ENCODE measurements at places on chromosomes 5 and 9.

DNA sequence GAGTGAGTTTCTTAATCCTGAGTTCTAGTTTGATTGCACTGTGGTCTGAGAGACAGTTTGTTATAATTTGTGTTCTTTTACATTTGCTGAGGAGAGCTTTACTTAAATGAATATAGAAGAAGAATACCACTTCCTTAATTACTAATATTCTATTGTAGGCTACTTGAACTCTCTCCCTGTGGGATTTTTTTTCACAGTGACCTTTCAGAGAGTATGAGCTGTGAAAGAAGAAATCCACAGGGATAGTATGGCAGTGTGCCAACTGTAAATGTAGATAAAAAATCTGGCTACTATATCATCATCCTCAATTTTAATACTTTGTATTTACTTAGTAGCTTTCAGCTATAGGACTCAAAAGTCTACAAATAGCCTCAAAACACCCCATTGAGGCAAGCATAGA lies 67.3 kb downstream of the COMMD10 start:
- no peak for DNase-seq

DNA sequence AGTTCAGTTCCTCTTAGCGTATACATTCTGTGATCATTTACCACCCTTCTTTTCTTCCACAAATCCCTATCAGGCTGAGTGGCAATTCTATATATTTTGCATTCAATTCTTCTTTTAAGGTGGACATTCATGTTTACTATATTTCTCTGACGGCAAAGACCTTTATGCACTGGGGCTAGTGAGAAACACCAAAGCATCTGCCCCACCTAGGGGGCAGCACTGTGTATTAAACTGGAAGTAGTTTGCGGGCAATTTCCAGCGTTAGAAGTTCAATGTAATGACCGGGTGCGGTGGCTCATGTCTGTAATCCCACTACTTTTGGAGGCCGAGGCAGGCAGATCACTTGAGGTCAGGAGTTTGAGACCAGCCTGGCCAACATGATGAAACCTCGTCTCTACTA lies 27.9 kb upstream of the FBXL7 start:
- peak; percentile 61 for DNase-seq

GRCh38 chr9:129031514-129031913 lies 3.4 kb upstream of the SH3GLB2 start:
- DNase-seq: no peak

GRCh38 chr9:93276973-93277372 lies 93.0 kb downstream of the WNK2 start:
- no peak for DNase-seq

GRCh38 chr5:178389026-178389729 lies 156.6 kb upstream of the PHYKPL start:
- DNase-seq: no peak

DNA sequence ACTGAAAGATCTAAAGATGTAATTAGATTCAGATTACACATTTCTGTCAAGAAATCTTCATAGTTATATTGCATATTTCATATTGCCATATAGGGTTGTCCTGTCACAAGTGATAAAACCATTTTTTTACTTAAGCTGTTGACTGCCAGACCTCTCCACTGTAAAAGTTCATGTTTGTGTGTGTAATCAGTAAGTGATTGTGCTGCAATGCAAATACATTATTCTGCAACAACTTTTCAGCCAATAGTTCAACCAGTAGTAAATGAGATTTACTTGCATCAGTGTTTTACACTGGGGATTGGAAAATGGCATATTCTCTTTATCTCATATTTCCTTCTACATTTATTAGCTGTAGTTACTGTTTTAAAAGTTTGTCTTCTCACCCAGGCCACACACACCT lies 603.9 kb upstream of the RORB start:
- DNase-seq: no peak

DNA sequence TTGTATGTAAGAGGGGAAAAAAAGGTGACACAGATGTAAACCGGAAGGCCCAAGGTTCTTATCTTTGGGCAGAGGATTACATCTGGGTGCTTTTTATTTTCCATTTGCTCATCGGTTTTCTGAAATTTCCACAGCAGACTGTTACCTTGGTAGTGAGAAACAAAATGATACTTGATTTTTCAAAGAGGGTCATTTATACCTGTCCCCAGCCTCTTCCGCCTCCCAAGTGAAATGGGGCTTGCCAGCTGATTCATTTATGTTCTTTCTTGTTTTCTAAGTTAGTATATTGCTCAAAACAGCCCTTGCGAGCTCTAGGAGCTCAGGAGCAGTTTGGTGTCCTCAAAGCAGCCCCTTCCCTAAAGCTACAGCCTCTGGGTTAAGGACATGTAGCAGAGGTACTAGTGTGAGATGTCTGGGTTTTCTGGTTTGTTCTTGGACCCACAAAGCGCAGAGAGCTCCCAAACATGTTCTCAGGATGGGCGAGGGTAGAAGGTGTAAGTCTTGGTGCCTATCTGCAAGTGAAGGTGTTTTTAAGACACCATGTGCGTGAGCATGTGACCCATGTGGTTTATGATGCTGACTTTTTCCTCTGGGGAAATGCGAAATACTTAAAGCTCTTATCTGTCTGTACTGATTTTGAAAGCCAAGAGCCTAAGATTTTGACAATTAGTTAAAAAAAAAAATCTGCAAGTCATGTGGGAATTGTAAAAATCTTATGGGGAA lies 38.3 kb downstream of the DAPK1 start:
- no peak for DNase-seq

All from H1 (cell line).